ENCODE measurements at places on chromosomes 3 and 15.

DNA sequence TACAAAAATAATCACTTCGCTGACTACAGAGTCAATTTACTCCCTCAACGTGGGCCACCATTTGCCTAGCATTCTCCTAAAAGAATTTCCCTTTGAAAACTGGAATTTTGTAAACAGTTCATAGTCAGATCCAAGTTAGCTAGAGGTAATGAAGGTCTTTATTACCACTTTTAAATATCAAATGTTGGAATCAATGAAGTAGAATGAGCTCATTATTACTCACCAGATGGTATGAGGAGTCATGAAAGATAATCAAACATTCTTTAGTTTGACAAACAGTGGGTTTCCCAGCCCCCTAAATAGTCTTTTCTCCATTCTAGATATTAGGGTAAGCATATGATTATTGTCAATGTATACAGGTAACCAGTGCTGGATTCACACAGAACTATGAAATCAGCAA is 455.7 kb upstream of the THBS1 start:
- no peaks in the 10 kb centered on the region for H3K36me3 ChIP-seq
- H3K4me1 ChIP-seq: no peaks in the 10 kb centered on the region
- no peak overlapping the region for H3K4me3 ChIP-seq
- H3K27ac ChIP-seq: no peak overlapping the region
- DNase-seq: no peak
- H3K27me3 ChIP-seq: no peaks in the 10 kb centered on the region

DNA sequence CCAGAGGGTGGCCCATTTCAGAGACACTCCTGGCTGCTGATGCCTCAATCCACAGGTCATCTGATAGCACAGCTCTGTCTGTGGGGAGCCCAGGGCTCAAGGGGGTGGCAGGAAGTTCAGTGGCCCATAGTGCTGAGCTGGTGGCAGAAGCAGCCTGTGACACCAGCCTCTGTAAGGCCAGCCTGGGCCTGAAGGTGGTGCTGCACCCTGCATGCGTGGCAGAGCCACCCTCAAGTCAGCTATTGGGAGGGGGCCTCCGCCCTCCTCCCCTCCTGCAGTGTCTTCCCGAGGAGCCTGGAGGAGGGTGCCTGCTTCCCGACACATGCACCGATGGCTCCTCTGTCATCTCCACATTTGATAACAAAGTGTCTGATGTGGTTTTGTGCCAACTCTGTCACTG is 3.0 kb downstream of the PLA1A start:
- H3K36me3 ChIP-seq: no peaks in the 10 kb centered on the region
- no peak overlapping the region for H3K27ac ChIP-seq
- H3K4me3 ChIP-seq: no peak overlapping the region
- no peaks in the 10 kb centered on the region for H3K4me1 ChIP-seq
- peaks cover 2% of the 10 kb centered on the region for H3K27me3 ChIP-seq

DNA sequence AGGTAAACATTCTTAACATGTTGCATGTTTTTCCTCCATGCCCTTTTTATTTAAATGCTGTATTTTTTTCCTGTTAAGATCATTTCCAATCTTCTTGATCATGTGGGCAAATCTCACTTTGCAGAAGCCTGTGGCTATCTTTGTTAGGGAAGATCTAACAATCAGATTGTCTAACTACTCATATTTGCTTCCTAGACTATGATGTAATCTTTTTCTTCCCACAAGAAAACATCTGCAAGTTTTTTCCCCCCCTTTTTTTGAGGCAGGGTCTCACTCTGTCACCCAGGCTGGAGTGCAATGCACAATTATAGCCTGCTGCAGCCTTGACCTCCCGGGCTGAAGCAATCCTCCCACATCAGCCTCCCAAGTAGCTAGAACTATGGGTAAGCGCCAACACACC is 15.0 kb upstream of the LMOD3 start:
- H3K27ac ChIP-seq: no peak overlapping the region
- no peaks in the 10 kb centered on the region for H3K36me3 ChIP-seq
- H3K4me1 ChIP-seq: no peaks in the 10 kb centered on the region
- H3K4me3 ChIP-seq: no peak overlapping the region
- H3K27me3 ChIP-seq: no peaks in the 10 kb centered on the region

DNA sequence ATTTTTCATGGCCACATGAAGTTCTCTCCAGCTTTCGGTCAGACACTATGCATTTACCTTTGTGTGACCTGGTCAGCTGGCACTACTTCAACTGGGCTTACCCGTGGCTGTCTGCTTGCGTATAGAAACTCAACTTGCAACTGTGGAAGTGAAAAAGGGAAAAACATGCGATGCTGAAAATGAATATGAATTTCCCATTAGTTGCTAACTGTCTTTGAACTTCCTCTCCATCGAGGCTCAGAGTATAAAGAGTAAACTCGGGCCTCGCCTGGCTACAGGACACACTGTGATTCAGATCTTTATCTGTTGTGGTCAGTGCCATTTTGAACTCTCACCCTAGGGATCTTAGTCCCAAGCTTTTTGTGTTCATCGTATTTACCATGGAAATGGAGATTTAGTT is 26.8 kb downstream of the NFKBIZ start:
- no peaks in the 10 kb centered on the region for H3K36me3 ChIP-seq
- no peaks in the 10 kb centered on the region for H3K4me1 ChIP-seq
- H3K27ac ChIP-seq: no peak overlapping the region
- H3K27me3 ChIP-seq: no peaks in the 10 kb centered on the region
- no peak overlapping the region for H3K4me3 ChIP-seq

DNA sequence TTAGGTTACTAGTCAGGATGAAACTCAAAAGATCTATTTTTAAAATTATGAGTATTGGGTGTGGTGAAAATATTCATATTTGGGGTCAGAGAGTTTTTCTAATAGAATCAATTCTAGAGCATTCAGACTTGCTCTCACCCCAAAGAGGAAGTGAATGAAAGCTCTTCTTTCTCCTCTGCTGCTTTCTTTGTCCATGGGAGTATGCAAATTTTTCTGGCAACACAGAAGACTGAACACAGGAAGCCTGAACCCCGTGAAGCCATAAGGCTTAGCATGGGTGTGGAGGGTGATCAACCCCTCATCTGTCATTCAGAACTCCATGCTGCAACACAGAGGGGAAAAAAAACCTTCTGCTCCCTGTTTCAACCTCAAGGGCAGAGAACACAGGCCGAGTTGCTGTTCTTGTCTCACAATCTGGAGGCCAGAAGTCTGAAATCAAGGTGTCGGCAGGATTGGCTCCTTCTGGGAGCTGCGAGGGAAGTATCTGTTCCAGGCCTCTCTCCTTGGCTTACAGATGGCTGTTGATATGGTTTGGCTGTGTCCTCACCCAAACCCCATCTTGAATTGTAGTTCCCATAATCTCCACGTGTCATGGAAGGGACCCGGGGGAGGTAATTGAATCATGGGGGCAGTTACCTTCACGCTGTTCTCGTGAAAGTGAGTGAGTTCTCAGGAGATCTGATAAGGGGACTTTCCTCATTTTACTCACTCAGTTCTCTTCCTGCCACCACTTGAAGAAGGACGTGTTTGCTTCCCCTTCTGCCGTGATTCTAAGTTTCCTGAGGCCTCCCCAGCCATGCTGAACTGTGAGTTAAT is 33.7 kb upstream of the CD47 start:
- H3K27ac ChIP-seq: no peak overlapping the region
- DNase-seq: no peak
- H3K4me1 ChIP-seq: peaks cover 2% of the 10 kb centered on the region
- no peak overlapping the region for H3K4me3 ChIP-seq
- H3K27me3 ChIP-seq: no peaks in the 10 kb centered on the region

GRCh38 chr15:61530769-61531168 is 301.7 kb upstream of the RORA start:
- H3K36me3 ChIP-seq: no peaks in the 10 kb centered on the region
- H3K4me3 ChIP-seq: no peak overlapping the region
- no peaks in the 10 kb centered on the region for H3K27me3 ChIP-seq
- H3K4me1 ChIP-seq: peaks cover 4% of the 10 kb centered on the region
- H3K27ac ChIP-seq: no peak overlapping the region
- peak; percentile 7 for DNase-seq

DNA sequence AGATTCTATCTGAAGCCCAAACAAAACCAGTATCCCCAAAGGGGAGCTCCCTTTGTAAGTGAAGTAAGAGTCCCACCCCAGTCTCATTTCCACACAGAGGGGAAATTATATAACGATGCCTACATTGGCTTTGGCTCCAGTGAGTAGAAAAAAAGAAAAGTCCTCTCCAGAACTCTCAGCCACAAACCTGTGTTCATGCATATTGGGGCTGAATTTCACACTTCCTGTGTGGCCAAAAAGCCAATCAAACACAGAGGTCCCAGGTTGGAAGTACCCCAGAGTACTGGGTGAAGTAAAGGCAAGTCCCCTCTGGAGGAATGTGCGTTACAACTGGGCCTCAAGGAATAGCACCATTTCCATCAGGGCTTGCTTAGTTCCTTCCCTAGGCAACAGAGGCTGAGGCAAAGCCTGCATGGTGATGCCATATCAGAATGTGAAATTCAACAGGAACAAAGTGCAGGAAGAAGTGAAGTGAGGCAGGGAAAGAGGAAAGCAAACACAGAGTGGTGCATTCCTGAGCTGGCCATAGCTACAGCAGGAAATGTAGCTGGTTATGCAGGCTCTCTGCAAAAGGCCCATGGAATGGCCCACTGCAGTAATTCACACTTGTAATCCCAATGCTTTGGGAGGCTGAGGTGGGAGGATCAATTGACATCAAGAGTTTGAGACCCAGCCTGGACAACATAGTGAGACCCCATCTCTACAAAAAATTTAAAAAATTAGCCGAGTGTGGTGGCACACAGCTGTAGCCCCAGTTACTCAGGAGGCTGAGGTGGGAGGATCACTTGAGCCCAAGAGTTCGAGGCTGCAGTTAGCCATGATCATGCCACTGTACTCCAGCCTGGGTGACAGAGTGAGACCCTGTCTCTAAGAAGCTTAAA is 16.6 kb upstream of the CX3CR1 start:
- H3K27me3 ChIP-seq: no peaks in the 10 kb centered on the region
- H3K36me3 ChIP-seq: no peaks in the 10 kb centered on the region
- no peak for DNase-seq

GRCh38 chr15:63945007-63945788 is 101.1 kb downstream of the DAPK2 start:
- no peak overlapping the region for H3K4me3 ChIP-seq
- H3K36me3 ChIP-seq: no peaks in the 10 kb centered on the region

- no peaks in the 10 kb centered on the region for H3K36me3 ChIP-seq
- no peak for DNase-seq
- no peaks in the 10 kb centered on the region for H3K4me1 ChIP-seq
- H3K27me3 ChIP-seq: no peaks in the 10 kb centered on the region
These were observed 28.0 kb upstream of the TPRG1 start for GRCh38 chr3:189143771-189144170.

DNA sequence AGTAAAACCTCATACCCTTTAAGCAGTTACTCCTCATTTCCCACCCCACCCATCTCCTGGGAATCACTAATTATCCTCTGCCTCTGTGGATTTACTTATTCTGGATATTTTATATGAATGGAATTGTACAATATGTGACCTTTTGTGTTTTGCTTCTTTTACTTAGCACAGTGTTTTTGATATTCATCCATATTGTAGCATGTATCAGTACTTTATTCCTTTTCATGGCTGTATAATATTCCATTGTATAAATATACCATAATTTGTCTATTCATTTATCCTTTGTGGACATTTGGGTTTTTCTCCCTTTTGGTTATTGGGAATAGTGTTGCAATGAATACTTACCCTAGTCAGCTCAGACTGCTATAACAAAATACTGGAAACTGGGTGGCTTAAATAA is 39.2 kb downstream of the SH3GL3 start:
- no peak overlapping the region for H3K4me3 ChIP-seq
- no peaks in the 10 kb centered on the region for H3K27me3 ChIP-seq
- no peak for DNase-seq

GRCh38 chr3:16807391-16807790 is 77.4 kb upstream of the PLCL2 start:
- no peak for DNase-seq
- no peak overlapping the region for H3K27ac ChIP-seq
- no peaks in the 10 kb centered on the region for H3K36me3 ChIP-seq
- no peaks in the 10 kb centered on the region for H3K4me1 ChIP-seq
- H3K4me3 ChIP-seq: no peak overlapping the region

DNA sequence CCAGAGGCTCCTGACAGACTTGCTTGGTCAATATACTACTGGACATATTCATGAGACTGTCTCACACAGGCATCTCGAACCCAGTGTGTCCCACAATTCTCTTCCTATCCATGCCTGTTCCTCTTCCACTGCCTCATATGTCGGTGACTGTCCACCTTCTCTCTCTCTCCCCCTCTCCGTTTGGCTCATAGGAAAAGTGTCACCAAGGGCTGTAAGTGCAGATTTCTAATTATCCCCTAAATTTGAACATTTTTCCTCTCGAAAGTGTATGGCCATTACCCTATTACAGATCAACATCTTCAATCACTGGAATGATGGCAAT is 22.5 kb upstream of the MUC20 start:
- peaks cover 16% of the 10 kb centered on the region for H3K4me1 ChIP-seq
- H3K27me3 ChIP-seq: no peaks in the 10 kb centered on the region
- H3K27ac ChIP-seq: no peak overlapping the region
- H3K4me3 ChIP-seq: no peak overlapping the region
- H3K36me3 ChIP-seq: no peaks in the 10 kb centered on the region
- DNase-seq: no peak

DNA sequence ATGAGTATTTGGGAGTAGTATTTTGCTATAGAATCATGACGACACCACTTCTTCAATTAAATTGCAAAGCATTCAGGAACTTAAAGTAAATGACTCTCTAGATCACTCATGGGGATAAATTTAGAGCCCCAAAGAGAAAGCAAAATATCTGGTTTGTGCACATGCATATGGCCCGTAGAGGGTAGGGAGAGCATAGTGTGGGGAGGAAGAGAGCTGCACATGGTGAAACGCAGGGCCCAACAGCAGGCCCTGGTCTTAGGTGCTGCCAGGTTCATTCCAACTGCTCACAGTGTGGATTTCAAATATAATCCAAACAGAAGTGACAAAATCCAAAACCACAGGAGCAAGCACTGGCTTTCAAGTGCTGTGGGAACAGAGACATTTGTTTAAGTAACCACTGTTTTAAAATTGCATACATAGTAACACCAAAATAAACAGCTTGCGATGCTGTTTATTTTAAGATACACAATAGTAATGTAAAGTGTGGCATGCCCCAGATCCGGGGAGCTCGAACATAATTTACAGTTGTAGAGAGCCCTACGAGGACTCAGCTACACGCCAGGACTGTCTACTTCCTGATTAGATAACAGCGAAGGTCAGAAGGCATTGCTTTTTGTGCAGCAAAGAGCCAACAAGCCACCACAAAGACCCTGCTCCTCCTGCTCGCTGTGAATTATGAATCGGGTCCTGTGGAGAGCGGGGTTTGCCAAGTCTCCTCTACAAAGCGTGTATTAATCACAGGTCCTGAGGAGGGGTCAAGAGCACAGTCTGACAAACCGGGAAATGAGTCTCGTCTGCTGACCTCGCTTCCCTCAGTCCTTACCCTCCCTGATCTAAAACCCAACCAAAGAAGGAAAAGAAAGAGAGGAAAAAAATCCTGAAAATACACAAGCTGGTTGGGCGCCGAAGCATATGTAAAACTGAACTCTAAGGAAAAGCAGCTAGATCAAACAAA is 80.6 kb downstream of the MEIS2 start:
- H3K36me3 ChIP-seq: no peaks in the 10 kb centered on the region
- no peak overlapping the region for H3K27ac ChIP-seq
- no peaks in the 10 kb centered on the region for H3K4me1 ChIP-seq
- H3K4me3 ChIP-seq: no peak overlapping the region

GRCh38 chr3:127746400-127747057 is 73.8 kb downstream of the ABTB1 start:
- no peaks in the 10 kb centered on the region for H3K36me3 ChIP-seq
- no peak for DNase-seq
- H3K27me3 ChIP-seq: no peaks in the 10 kb centered on the region
- H3K4me3 ChIP-seq: no peak overlapping the region
- no peaks in the 10 kb centered on the region for H3K4me1 ChIP-seq

GRCh38 chr3:122004107-122004506 is 17.9 kb downstream of the ILDR1 start:
- no peak overlapping the region for H3K4me3 ChIP-seq
- no peaks in the 10 kb centered on the region for H3K36me3 ChIP-seq
- H3K4me1 ChIP-seq: peaks cover 4% of the 10 kb centered on the region
- no peaks in the 10 kb centered on the region for H3K27me3 ChIP-seq
- DNase-seq: no peak
- H3K27ac ChIP-seq: no peak overlapping the region

Data from iPS DF 6.9 (cell line).